ENCODE measurements at places on chromosomes 4 and X.

DNA sequence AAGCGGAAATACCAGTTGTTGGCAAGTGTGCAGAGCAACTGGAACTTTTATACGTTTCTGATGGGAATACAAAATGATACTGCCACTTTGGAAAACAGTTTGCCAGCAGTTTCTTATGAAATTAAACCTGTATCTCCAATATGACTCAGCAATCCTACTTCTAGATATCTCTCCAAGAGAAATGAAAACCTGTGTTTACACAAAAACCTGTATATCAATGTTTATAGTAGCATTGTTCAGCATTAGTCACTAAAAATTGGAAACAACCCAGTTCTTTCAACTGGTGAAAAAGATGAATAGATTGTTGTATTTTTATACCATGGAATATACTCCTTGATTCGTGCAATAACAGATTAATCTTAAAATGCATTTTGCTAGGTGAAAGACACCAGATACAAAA lies 26.8 kb downstream of the ATP7A start:
- DNase-seq, result no peak

DNA sequence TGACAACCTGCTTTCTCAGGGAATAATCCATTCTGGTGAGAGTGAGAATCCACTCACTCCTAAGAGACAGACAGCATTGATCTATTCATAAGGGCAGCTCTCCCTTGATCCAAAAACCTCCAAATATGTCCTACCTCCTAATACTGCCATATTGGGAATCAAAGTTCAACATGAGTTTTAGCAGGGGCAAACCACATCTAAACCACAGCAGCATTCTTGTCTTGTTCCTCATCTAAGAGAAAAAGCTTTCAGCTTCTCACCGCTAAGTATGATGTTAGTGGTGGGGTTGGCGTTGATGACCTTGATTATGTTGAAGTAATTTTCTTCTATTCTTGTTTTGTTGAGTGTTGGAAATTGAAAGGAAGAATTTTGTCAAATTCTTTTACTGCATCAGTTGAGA lies 69.6 kb downstream of the SERTM2 start:
- no peak for DNase-seq

- no peak for DNase-seq
Observed at GRCh38 chrX:140433582-140433981, 71.3 kb downstream of the SOX3 start.

GRCh38 chrX:446245-446644 lies 59.5 kb upstream of the PPP2R3B start:
- DNase-seq, result peak; percentile 59

Data from ELF-1 (cell line).